ENCODE measurements at places on chromosomes 7 and 10. TPM values are rescaled to one million over a fixed set of nuclear protein-coding genes. Genes with fewer than 3 reads are reported as not detected.

LIPJ gene
- total RNA-seq = not detected

CHRM2 gene
- 1.3 TPM for total RNA-seq

TRIM74 gene
- not detected for total RNA-seq

CDC14C gene
- total RNA-seq = not detected

KAZALD1 gene
- total RNA-seq = 16.7 TPM

BCL7B gene
- total RNA-seq = 37.5 TPM

C1QL3 gene
- total RNA-seq = not detected

CC2D2B gene
- total RNA-seq = not detected

C10orf105 gene
- total RNA-seq = 0.12 TPM

LIPN gene
- total RNA-seq = not detected

SCIN gene
- total RNA-seq = not detected

ANKRD26 gene
- total RNA-seq = 6.9 TPM

COL17A1 gene
- total RNA-seq = 0.23 TPM

ZNF503 gene
- 54.5 TPM for total RNA-seq

MKX gene
- not detected for total RNA-seq

PEX1 gene
- total RNA-seq = 13.3 TPM

FAM25A gene
- total RNA-seq = not detected

C7orf33 gene
- total RNA-seq = not detected

ARHGEF5 gene
- 8.3 TPM for total RNA-seq

SFXN4 gene
- total RNA-seq = 19.6 TPM

HOXA2 gene
- total RNA-seq = 6.4 TPM

Data from pericardium fibroblast (primary cell).